ENCODE measurements at places on chromosomes 6 and 20.

- no peak for DNase-seq
Observed at GRCh38 chr6:2818593-2818992, 23.1 kb downstream of the SERPINB1 start.

- DNase-seq, result no peak
Observed at GRCh38 chr6:7721649-7722048, 4.2 kb upstream of the BMP6 start.

DNA sequence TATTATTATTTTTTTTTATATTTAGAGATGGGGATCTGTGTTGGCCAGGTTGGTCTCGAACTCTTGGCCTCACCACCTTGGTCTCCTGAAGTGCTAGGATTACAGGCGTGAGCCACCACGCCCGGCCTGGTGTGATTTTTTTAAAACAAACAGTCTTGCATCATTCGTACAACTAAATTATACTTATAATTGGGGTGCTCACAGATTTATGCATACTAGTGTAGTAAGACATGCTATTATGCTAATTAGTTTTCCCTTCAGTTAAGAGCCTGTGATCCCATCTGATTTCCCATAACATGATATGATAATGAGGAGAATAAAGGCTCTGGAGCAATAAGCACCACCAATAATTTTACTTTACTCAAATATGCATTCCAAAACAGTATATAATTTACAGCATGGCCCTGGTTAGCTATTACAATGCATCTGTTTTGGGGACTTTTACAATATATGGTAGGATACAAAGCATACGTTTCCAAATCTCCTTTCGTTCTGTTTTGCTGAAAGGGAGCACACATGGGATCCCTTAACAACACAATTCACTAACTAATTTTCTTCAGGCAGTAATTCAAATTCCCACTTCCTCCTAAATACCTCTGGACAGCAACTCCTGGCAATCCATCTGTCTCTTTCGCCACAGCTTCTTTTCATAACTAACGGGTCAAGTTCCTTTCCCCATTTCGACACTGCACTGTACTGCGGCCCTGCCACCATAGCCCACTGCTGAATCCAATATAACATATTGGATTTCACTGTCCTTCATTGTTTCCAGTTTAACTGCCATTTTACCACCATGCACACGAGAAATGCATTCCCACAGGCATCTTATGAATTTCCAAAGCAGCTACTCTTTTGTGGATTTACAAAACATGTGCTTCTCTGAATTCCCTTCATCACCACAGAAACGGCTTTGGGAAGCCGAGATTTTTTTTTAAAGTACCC is 1.7 kb downstream of the NUDT3 start:
- no peak for DNase-seq

DNA sequence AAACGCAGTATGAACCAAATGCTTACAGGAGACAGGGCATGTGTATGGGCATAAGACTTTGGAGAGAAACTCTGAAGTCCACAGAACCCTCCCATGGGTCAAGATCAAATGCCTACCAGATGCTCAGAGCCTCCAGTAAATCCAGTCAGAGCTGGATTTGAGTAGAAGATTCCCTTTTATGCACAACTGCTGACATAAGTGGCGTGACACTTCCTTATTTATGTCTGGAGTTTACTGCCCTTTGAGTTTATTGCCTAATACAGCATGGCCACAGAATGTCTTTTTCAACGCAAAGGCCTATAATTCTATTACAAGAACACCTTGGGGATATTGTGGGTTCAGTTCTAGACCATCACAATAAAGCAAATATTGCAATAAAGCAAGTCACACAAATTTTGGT is 220.0 kb upstream of the FOXQ1 start:
- no peak for DNase-seq

DNA sequence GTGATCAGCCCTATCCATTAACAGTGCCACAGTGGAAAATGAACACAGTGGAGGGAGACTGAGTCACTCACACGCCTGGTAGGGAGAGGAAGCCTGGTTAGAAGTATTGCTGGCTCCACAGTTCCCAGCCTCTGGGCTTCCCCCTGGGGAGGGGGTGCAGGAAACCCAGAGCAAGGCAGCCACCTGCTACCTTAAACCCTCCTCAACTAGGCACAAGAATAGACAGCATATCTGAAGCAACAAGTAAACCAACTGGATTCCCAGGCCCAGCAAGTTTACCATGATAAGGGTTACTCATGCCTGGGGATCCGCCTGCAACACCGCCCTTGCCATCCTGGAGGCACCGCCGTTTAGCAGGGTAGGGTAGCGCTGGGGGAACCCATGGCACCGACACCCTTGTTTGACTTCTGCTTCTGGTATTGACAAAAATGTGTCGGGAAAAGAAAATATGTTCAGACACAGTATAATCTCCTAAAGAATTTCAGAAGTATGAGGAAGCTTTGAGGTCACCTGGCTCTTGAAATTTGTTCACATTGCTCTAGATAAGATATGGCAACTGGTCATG is 38.3 kb downstream of the SLC22A23 start:
- DNase-seq, result no peak

GRCh38 chr6:42269553-42269952 is 51.9 kb upstream of the MRPS10 start:
- DNase-seq, result no peak

Data from esophagus squamous epithelium (tissue), 5 donors.